ENCODE measurements at places on chromosomes 16 and 17.
A peak's percentile ranks its signal among the peaks of the same experiment; 100 is the strongest.

GRCh38 chr17:56603486-56604238 is 10.2 kb downstream of the NOG start:
- no peak for DNase-seq

DNA sequence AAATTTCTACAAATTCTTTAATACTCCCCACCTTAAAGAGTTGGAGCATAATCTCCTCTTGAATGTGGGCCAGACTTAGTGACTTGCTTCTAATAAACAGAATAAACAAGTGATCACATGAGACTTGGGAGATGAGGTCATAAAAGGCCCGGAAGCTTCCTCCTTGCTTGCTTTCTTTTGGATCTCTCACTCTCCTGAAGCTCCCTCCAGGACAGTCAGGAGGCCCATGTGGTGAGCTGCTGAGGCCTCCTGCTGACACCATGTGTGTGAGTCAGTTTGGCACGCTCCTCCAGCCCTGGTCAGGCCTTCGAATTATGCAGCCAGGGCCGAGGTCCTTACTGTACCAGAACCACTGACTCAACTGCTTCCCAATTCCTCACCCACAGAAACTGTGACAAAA is 53.2 kb downstream of the NDEL1 start:
- peak; percentile 93 for DNase-seq

DNA sequence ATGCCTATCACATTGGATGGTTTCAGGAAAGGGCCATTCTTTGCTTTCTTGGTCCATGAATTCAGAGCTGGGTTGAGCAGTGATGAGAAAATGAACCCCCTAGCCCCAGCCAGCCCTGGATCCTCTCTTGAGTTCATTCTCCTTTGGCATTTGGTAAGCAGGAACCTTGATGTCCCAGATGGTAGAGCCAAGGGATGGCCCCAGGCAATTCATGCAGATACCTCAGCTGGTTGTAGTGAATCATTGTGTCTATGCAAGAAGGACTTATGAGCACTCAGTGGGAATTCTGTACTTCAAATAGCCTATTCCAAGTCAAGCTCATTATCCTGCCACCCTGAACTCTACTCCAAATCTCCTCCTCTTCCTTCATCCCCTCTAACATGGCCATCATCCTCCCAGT is 412.7 kb downstream of the UTP18 start:
- no peak for DNase-seq

DNA sequence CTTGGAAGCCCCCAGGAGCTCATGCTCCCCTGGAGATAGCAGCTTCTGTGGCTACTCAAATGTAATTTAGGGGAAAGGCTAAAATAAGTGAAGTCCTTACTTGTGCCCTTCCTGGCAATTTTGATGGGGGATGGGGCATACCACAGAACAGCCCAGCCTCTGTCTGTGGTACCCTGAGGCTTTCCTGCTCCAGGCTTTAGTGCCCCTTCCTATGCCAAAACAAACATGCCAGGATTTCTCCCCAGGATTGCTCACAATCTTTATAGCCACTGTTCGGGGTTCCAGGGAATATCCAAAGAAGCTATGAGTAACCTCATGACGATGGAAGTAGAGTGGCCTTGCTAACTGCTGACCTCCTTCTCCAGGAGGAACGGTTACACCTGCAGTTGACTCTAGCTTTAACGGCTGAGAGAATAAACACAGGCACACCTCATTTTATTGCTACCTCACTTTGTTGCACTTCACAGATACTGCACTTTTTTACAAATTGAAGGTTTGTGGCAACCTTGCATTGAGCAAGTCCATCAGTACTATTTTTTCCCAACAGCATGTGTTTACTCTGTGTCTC is 24.9 kb downstream of the CCL4 start:
- no peak for DNase-seq

DNA sequence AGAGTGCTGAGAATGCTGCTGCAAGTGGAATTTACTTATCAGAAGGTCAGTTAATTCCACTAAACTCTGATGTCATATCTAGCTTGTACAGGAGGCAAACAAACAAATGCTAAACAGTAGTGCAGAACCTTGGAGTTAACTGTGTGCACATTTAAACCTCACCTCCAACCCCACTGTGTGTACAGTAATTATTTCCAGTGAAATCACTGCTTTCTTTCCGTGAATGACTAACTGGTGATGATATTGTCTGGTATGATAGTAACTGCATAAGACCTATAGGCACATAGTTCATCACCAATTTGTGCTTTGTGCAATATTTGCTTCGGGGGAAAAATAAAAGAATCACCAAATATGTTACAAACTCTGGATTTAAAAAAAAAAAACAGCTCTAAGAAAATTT is 492.5 kb upstream of the HSBP1 start:
- peak; percentile 45 for DNase-seq
